Posterior cingulate gyrus (tissue), 11 donors: ENCODE measurements at places on chromosomes 6 and 20.

DNA sequence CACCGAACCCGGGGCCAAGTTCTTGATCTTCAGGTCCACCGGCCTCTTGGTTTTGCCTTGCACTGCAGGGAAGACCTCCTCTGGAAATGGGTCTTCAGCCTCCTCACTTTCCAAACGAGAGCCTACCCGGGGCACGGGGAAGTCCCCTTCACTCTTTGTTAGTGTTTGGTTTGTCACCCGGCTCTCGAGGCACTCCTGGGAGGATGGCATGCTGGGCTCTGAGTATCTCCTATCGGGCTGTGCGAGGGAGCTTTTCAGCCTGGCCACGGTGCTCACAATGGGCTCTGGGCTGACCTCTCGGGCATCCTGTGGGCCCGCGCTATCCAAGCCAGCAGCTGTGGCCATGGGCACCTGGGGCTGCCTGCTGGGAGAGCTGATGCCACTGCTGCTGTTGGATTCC is 8.1 kb downstream of the TAGAP start:
- DNase-seq, result no peak

- no peak for DNase-seq
These were observed 52.3 kb downstream of the MBOAT1 start for GRCh38 chr6:20159781-20160540.

DNA sequence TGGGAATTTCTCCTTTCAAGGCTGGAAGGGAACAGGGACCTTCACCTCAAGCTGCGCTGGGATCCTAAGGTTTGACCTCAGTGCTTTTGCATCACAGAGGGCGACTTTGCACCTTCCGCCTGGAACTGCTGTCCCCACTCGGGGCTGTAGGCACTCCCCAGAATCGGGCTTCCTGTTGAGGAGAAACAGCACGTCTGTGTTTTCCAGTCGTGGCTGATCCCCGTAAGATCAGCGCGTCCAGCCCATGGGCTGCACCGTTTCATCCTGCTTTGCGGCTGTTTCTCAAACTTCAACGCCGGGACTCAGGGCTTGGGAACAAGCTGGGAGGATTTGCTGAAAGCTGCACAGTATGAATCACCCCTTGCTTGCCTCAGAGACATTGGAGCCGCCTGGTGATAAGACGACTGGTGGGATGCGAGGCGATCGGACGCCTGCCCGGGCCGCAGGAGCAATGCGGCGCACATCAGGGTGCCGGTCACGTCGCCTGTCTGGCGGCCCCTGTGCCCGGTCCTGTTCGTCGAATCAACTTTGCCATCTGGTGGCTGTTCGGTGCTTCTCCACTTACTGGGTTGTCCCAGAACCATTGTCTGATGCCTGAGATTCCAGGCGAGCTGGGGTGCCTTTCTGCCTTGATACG is 53.6 kb upstream of the FRMD1 start:
- peak; percentile 68 for DNase-seq

GRCh38 chr6:116379764-116380163 is 9.0 kb downstream of the DSE start:
- DNase-seq, result no peak

- no peak for DNase-seq
These were observed 57.9 kb upstream of the MLN start for GRCh38 chr6:33861722-33862121.

GRCh38 chr6:44806656-44807055 is 419.1 kb downstream of the CDC5L start:
- peak; percentile 69 for DNase-seq

DNA sequence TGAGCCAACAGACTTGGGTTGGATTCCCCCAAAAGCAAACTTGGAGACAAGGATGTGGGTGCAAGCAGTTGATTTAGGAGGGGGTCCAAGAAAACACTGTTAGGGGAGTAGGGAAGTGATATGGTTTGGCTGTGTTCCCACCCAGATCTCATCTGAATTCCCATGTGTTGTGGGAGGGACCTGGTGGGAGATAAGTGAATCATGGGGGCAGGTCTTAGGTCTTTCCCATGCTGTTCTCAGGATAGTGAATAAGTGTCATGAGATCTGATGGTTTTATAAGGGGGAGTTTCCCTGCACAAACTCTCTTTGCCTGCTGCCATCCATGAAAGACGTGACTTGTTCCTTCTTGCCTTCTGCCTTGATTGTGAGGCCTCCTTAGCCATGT is 542.6 kb downstream of the DHX35 start:
- DNase-seq, result no peak

GRCh38 chr6:163123098-163123497 is 291.4 kb upstream of the QKI start:
- DNase-seq, result no peak

- no peak for DNase-seq
These were observed 439.8 kb downstream of the BMP2 start for GRCh38 chr20:7207186-7207798.

DNA sequence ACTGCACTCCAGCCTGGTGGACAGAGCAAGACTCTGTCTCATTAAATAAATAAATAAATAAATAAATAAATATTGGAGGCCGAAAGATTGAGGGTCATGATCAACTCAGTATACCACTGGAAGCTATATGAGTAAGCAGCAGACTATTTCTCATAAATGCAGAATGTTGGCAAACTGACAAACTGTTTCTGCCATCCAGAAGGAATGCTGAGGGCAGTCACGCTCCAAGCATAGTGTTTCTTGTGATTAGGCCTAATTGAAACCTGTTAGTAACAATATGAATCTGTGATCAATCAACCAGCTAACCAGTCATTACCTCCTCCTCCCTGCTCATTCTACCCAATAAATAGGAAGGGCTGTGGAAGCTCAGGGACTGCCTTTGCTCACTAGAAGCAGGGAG is 15.2 kb upstream of the KCNK15 start:
- no peak for DNase-seq

- DNase-seq, result no peak
These were observed 509.9 kb upstream of the ID4 start for GRCh38 chr6:19327241-19327640.

DNA sequence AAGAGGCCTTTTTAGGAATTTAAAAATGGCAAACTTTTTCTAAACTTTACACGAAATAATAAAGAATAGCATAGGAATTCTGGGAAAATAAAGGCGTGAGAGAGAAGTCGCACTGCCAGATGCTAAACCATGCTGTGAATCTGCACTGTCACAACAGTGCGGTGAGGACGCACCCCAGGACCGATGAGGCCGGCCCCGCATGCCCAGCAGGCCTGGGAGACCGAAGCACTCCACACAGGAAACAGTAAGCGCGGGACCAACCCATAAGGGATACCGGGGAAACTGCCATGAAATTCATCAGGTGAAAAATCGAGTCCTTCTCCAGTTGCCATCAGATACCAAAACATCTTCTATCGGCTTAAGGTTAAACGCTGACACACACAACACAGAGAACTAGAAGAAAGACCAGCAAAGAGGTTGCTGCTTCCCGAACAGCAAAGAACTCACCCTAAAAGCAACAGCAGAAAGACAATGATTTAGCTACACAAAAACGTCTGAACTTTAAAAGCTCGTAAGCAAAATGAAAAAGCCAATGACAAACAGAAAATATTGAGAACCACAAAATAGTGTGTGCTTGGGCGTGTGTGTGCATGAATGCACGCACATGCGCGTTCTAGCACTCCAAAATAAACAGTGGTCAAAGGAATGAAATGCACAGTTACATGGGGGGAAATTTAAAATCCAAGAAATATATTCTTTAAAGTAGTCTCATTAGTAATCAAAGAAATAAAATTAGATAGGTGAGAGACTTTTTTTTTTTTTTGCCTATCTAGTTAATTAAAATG is 15.4 kb downstream of the RAMACL start:
- DNase-seq, result no peak

DNA sequence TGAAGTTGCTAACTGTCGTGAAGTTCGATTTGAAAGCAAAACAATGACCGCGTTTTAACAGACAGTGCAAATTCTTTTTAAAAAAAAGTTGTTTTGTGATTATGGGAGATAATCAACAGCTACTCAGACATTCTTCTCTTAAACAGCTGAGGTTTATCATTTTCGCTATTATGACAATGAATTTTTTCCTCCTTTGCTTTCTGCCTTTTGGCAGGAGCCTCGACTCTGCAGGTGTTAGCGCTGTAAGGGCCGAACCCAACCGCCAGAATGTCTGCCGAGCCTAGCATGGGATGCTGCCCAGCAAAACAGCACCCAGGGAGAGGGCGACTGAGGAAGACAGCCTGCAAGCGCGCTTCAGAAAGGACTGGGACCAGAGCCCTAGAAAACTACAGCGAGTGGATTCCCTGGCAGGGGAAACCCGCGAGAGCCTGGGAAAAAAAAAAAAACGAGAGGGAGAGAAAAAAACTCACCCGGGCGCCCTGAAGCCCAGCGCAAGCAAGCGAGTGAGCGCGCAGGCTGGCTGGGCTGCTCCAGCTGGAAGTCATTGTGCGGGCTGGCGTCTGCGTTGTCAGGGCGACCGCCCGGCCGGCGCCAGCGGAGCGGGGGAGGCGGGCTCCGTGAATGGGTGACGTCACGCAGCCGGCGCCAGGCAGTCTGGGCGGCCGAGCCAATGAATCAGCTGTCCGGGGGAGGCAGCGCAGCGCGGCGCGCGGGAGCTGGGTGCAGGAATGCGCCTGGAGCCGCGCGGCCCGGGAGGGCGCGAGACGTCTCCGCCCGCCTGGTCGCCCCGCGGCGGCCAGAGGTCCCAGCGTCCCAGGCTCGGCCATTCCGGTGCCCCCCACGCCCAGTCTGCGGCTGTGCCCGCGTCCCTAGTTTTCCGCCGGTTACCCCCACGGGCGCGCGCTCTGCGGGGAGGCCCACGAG is 32.7 kb upstream of the ID4 start:
- DNase-seq, result peak; percentile 99

- DNase-seq, result no peak
These were observed 29.1 kb upstream of the HDAC2 start for GRCh38 chr6:114000069-114000468.

GRCh38 chr20:63309261-63310071 is 16.5 kb downstream of the COL20A1 start:
- DNase-seq, result peak; percentile 40

DNA sequence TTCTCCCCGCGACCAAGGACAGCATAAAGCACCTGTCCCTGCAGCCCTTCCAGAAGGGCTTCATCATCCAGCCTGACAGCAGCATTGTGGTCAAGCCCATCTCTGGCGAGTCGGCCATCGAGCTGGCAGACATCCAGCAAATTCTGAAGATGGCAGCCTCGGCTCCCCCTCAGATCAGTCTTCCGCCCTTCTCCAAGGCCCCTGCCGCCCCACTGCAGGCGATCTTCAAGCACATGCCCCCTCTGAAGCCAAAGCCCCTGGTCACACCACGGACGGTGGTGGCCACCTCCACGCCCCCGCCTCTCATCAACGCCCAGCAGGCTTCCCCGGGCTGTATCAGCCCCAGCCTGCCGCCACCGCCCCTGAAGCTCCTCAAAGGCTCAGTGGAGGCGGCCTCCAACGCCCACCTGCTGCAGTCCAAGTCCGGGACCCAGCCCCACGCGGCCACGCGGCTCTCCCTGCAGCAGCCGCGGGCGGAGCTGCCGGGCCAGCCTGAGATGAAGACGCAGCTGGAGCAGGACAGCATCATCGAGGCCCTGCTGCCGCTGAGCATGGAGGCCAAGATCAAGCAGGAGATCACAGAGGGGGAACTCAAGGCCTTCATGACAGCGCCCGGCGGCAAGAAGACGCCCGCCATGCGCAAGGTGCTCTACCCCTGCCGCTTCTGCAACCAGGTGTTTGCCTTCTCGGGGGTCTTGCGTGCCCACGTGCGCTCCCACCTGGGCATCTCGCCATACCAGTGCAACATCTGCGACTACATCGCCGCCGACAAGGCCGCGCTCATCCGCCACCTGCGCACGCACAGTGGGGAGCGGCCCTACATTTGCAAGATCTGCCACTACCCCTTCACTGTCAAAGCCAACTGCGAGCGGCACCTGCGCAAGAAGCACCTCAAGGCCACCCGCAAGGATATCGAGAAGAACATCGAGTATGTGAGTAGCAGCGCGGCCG is 83.3 kb downstream of the SSR1 start:
- DNase-seq, result no peak

DNA sequence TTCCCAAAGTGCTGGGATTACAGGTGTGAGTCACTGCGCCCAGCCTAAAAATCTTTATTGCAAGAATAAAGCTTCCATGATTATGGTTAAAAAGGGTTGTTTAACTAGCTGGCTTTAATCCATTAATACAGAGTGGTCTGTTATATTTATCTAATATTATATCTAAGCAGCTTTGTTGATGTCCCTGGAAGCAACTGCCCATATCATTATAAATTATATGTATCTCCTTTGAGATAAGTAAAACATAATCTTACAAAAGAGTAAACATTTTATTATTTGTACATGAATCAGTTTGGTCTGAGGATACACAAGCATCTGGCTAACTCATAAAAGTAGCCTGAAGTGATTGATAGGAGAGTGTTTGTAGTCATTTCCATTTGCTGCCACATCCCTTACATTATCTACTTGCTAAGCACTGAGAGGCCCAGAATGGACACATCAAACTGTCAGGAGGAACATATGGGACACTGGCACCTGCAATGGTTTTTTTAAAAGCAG is 46.9 kb downstream of the TRAF3IP2 start:
- no peak for DNase-seq

- DNase-seq, result no peak
These were observed 90.6 kb downstream of the SCP2D1 start for GRCh38 chr20:18904192-18904591.

GRCh38 chr20:62366370-62367135 is 559 bp downstream of the LAMA5 start:
- peak; percentile 86 for DNase-seq

DNA sequence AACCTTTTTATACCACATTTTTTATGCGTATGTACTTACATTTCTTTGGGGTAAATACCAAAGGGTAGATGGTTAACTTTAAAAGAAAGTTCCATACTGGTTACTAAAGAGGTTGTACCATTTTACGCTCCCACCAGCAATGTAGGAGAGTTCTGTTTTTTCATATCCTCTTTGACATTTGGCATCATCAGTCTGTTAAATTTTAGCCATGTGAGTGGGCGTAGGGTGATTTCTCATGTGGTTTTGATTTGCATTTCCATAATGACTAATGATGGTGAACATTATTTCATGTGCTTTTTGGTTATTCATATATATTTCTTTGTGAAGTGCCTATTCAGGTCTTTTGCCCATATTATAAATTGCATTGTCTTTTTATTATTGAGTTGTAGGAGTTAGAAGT is 194.2 kb downstream of the PRL start:
- no peak for DNase-seq

DNA sequence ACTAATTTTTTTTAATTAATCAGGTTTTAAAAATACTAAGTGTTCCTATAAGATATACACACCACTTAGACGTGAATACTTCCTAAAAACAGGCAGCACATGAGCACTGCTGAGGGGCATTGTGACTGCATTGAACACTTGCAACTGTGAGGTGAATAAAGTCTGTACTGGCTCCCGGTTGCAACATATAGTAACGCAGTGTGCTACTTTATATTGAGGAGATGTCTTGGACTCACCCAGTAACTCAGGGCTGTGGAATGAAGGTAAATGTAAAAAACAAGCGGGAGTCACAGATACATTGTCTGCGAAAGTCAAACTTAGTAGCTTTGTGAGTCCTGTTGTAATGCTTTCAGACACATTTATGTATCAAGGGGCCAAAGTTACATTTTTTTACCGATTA is 17.0 kb upstream of the HLA-A start:
- DNase-seq, result no peak

DNA sequence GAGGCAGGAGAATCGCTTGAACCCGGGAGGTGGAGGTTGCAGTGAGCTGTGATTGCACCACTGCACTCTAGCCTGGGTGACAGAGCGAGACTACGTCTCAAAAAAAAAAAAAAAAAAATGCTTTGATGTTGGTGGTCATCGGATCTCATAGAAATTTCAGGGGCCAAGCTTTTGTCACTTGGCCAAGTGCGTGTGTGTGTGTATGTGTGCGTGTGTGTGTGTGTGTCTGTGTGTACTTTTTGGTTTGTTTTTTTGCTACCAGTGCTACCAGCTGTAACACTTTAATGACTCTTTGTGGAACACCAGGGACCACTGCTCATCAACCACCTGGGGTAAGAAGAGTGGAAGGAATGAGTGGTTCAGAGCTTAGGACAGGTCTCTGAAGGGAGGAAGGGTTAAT is 49.7 kb downstream of the TRAF3IP2 start:
- no peak for DNase-seq
